Right kidney (tissue), 9 donors: ENCODE measurements at places on chromosomes 1 and 21.

DNA sequence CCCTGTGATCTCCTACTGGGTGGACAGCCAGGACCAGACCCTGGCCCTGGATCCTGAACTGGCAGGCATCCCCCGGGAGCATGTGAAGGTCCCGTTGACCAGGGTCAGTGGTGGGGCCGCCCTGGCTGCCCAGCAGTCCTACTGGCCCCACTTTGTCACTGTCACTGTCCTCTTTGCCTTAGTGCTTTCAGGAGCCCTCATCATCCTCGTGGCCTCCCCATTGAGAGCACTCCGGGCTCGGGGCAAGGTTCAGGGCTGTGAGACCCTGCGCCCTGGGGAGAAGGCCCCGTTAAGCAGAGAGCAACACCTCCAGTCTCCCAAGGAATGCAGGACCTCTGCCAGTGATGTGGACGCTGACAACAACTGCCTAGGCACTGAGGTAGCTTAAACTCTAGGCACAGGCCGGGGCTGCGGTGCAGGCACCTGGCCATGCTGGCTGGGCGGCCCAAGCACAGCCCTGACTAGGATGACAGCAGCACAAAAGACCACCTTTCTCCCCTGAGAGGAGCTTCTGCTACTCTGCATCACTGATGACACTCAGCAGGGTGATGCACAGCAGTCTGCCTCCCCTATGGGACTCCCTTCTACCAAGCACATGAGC lies 17.2 kb upstream of the SLC25A44 start:
- no peak for DNase-seq

DNA sequence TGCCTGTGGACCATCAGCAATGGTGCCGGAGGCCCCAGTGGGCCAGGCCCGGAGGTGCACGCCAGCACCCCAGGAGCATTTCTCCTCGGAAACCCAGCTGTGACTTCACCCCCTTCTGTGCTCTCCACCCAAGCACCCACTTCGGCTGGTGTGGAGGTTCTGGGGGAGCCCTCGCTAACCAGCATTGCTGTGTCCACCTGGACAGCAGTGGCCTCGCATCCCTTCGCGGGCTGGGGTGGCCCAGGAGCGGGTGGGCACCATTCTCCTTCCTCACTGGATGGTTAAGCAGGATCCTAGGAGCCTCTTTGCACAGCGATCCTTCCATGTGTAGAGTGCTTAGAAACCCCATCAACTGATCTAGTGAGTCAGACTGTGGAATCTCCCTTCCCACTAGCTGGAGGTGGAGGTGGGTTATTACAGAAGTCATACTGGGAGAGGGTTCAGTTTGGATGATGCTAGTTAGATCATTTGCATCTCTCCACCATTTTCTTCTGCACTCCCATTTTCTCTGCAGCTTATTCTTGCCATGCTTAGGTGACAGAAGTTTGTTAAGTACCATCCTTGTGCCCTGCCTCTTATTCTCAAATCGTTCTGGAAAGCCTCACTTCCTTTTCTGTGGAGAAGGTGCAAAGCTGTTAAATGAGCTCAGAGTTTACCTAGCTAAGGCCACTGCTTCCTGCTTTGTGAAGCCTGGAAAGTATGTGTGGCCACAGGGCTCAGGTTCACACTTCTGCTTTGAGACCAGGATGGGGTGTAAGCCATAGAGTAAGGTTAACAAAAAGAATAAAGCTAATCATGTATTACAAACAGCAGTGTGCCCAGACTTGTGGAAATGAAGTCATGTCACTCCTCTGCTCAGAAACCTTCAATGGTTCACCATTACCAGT lies 32.3 kb downstream of the TBX19 start:
- DNase-seq = no peak

DNA sequence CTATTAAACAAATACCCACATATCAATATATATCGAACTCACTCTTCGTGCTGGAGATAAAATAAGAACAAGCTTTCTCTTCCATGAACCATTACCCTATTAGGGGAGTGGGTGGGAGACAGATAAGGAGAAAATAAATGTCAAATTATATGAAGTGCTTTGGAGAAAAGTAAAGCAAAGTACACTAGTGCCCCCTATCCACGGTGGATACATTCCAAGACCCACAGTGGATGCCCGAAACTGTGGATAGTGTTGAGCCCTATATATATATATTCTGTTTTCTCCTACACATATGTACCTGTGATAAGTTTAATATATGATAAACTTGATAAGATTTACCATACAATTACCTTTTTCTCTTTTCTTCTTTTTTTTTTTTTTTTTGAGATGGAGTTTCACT lies 54.6 kb downstream of the FH start:
- DNase-seq = no peak

DNA sequence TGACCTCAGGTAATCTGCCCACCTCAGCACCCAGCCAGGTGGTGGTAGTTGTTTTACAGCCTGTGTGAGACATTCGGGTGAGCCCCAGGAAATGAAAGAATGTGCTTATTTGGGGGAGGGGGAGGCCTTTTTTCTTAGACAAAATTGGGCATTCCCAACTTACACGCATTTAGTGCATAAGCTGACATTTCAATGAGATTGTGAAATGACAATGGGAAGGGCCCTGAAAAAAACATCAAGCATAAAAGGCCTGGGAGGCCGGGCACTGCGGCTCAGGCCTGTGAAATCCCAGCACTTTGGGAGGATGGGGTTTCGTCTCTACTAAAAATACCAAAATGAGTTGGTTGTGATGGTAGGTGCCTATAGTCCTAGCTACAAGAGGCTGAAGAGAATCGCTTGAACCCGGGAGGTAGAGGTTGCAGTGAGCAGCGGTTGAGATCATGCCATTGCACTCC lies 5.0 kb downstream of the GAS5 start:
- no peak for DNase-seq

DNA sequence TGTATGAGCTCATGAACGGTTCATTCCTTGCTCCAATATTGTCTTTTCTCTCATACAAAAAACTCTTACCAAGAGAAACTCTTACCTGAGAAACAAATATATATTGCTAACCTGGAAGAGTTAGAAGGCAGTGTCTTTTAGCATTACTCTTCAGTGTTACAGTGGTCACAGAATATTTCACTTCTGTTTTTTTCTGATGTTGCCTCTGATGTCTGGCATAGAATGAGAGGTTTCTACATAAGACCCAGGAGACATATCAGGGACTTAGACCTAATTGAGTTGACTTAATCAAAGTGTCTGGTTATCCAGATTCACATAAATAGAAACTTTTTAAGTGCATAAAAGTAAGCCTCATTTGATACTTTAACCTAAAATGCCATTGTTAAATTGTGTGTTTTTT lies 923.8 kb downstream of the TTLL7 start:
- DNase-seq = no peak

GRCh38 chr1:63710761-63711380 lies 62.9 kb upstream of the ROR1 start:
- DNase-seq = peak; percentile 16

GRCh38 chr1:241131636-241132194 lies 225.3 kb downstream of the RGS7 start:
- DNase-seq = no peak

DNA sequence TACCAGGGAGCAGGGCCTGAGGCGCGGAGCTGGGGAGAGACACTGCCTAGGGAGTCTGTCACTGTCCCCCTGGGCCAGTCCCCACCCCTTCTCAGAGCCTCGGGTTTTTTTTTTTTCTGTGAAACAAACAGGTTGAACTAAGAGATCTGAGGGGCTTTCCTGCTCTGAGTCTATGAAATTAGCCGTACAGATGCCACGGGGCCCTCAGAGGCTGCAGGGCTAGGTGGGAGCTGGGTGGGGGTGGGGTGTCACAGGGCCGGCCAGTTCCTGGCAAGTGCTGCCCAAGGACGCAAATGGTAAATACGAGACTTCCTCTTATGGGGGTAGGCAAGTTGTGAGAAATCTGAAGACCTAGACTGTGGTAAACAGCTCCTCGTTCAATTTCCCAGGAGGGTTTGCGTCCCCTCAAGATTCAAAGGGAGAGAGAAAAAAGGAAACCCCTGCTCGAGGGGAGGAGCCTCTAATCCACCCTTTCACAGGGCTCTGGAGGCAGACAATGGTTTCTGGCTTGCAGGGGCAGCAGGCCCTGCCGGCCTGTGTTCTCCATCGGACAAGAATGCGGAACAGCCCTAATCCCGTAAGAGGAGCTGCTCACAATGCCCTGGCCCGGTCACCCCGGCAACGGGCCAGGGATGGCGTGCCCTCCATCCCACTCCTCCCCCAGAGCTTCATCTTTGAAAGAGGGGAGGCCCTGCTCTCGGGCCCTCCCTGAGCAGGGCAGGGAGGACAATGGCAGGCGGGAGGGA lies 7.8 kb downstream of the NUAK2 start:
- peak; percentile 76 for DNase-seq

GRCh38 chr21:43972850-43973633 lies 39.1 kb upstream of the TRAPPC10 start:
- DNase-seq = no peak

- DNase-seq = no peak
Observed at GRCh38 chr1:29753771-29754572, 517.6 kb downstream of the PTPRU start.

DNA sequence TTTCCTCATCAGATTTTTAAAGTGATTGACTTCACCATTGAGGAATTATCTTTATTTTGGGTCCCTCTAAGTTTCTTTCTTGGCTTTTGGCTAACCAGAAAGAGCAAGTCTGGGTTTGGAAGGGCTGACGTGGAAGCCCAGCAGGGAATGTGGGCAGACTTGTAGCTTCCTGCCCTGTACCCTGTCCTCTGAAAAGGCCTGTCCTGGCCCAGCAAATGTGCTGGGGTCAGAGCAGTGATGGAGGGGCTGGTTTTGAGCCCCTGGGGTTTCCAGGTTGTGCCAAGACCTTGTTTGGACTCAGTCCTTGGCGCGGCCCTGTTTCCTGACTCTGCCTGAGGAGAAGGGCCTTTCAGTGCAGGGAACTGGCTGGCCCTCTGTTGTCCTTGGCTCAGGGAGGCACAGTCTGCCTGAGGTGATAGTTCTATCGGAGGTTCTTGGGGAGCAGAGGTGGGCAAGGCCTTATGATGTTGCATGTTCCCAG lies 72.1 kb downstream of the UCK2 start:
- DNase-seq = no peak

DNA sequence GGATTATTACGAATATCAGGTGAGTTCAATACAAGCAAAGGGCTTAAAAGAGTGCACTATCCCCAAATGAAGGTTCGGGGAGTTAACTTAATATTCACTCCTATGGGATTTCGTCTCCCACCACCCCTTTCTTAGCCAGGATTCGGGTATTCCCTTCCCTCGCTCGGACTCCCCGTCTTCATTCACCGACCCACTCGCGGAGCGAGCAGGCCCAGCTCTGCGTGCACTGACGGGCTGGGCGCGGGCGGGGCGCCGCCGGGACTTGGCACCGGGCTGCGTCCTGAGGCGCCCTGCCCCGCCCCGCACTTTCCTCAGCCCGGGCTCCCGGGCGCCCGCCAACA lies 7.7 kb upstream of the MPZL1 start:
- DNase-seq = no peak

- DNase-seq = no peak
Observed at GRCh38 chr21:45299864-45300785, 12.4 kb upstream of the POFUT2 start.

DNA sequence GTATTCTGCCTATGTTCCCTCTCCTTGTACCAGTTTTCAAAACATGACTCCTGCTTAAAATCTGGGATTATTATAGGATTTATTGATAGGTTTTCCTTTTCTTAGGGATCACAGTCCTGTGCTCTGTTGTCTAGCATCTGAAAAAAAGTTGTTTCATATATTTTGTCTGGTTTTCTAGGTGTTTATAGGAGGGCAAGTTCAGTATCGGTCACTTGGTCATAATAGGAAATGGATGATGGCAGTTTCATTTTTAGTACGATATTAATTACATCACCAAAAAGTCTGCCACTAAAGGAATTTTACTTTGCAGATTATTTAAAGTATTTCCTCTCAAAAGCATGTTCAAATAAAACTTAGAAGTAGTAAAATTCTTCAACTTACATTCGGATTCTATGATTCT lies 94.4 kb downstream of the RASAL2 start:
- DNase-seq = no peak

DNA sequence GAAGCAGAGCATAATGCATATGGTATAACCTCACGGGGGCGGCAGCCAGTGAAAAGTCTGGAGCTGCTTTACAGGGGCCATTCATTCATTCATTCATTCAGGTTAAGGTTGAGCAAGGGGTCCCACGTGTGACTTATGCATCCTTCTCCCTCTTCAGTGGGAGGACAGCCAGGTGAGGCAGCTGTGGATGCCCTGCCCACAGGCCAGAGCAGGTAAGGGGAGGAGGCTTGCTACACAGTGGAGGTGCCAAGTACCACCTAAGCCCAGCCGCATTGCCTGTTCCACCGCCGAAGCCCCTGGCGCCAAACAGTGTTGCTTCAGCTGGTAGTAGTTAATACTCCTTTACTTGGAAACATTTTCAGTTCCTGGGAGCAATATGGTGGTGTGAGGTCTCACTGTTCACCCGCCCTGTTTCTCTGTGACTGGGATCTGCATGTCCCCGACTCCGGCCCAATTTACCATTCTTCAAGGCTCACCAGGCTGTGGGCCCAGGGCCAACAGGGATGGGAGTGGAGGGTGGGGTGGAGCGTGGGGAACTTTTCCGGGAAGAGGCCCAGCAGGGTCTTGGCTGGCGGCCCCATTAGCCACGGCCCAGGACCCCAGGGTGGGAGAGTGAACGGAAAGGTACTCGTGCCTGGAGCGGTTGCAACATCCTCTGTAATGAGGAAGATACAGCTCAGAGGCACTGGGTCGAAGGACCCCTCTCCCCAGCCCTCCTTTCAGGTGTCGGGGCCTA lies 722 bp upstream of the PODN start:
- DNase-seq = peak; percentile 30

DNA sequence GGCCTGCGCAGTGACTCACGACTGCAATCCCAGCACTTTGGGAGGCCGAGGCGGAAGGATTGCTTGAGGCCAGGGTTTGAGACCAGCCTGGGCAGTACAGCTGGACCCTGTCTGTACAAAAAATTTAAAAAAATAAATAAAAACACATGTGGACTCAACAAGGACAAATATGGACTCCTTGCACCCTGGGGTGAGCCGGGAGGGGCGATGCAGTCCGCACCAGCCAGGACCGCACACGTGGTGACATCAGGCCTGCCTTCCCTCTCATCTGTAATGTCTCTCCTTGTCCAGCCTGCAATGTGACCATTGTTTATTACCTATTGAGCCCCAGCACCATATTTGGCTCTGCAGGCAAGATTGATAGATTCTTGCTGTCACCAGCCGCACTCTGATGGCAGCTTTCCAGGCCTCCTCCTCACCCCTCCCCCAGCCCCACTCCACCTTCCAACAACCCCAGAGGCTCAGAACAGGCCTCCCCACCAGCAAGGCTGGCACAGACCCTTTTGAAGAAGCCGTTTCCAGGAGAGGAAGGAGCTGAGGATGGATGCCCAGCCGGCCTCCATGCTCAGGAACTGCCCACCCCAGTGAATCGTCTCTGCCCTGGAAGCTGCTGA lies 55.2 kb downstream of the IRF2BP2 start:
- DNase-seq = no peak

- DNase-seq = no peak
Observed at GRCh38 chr1:95440511-95440910, 206.5 kb downstream of the RWDD3 start.

GRCh38 chr1:184296466-184297243 lies 90.2 kb upstream of the C1orf21 start:
- no peak for DNase-seq
